Right cardiac atrium (tissue), 5 donors: ENCODE measurements at places on chromosomes 2 and 18. TPM values are rescaled to one million over a fixed set of nuclear protein-coding genes. Genes with fewer than 3 reads are reported as not detected.
A peak's percentile ranks its signal among the peaks of the same experiment; 100 is the strongest.

- no peak for DNase-seq
Observed at GRCh38 chr2:68968221-68968620, 6.2 kb upstream of the GKN1 start.

DNA sequence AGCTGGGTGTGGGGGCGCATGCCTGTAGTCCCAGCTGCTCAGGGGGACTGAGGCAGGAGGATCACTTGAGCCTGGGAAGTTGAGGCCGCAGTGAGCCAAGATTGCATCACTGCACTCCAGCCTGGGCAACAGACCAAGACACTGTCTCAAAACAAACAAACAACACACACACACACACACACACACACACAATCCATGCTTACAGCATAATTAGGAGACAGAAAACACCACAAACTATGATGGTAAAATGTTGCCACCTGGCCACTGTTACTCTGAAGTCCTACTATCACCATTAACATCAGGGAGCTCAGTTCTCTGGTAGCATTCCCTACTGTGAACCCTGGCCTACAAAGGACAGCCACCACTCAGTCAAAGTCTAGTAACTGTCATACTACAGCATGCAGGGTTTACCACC, 18.3 kb downstream of the DNPEP start:
- peak; percentile 62 for DNase-seq

DNA sequence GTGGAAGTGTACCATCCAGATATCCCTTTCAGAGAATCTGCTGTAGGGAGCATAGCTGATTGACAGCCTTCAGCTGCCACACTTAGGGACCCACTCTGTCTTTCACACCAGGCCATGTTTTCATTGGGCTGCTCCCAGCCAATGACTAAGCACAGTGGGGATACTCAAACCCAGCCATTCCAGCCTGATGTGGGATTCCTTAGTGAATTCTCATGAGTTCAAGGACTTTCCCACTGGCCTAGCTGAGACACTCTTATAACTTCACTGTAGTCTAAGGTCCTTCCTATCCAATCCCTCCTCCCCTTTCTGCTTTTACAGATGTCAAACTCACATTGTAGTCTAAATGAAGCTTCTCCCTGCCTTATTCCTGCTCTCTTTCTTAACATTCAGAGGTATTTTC, 201.2 kb downstream of the PIK3C3 start:
- DNase-seq, result no peak

DNA sequence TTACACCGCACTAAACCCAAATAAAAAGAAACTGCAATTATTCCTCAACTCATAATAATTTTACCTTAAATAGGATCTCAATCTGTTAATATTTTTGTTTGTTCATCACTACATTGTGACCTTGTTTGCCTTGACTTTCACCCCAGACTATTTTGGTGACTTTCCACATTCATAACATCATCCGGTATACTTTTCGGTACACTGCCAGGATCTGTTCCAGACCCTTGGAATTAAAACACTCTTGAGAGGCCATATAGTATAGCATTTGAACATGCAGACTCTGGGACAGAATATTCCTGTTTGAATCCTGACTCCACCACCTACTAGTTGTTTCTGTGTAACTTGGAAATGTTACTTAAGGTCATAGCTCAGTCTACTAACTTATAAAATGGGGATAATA, 577.4 kb downstream of the METTL4 start:
- no peak for DNase-seq

GRCh38 chr2:217877866-217878265, 124.9 kb downstream of the TNS1 start:
- DNase-seq, result no peak

GRCh38 chr2:45950606-45951005, 299.1 kb downstream of the PRKCE start:
- DNase-seq, result no peak

DNA sequence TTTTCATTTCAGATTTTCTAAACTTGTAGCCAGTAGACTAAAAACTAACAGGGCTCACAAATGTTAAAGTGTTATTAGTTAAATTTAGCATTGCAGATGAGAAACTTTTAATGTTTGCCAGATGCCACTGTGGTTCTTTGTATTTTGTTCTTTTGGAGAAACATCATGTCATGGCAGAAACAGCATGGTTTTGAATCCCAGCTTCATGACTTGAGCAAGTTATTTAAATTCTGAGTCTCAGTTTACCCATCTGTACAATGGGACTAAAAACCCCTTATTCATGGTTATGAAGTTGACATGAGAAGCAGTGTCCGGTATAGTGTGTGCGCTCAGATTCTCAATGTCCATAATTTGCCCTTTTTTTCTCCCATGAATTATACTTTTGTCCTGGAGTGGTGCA, 56.5 kb downstream of the MAPRE2 start:
- no peak for DNase-seq

- DNase-seq, result no peak
Observed at GRCh38 chr18:28153485-28154065, 23.4 kb downstream of the CDH2 start.

DNA sequence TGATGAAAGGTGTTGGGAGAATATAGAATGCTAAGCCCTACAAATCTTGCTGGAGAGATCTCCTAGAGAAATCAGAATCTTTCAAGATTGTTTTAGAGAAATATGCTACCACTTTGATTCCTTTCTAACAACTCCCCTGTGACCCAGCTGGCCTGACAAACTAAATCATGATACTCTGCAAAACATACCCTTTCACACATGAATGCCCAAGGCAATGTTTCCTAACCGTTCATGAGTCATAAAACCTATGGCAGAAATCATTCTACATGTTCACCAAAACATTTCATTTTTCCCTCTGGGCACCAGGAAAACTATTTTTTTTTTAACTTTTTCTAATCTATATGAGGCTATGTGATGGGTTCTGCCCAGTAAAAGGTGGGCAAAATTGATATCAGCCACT, 77.8 kb upstream of the SETBP1 start:
- DNase-seq, result no peak

DNA sequence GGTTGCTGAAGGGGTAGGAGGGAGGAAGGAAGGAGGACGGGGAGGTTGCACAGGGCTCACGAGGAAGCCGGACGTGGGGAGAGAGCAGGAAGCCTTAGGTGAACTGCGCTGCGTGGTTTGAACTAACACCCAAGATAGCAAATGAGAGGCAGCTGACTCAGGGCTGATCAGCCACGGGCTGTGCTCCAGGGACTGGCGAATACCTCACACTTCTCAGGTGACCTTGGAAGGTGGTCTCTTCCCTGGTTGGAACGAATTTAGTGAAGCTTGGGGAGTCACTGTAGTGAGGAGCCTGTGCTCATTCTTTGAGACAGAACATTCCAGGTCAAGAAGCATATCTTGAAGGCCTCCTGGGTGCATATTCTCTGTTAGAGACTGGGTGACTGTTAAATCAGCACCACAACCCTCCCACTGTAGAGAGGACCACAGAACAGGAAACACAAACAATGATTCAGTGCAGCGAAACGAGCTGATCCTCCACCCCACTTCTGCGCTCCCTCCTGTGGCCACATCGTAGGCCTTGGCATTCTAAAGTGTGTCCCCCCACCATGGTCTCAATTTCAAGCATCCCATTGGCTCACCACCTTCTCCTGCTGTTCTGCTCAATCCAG, 33.8 kb downstream of the TOGARAM2 start:
- peak; percentile 63 for DNase-seq

- no peak for DNase-seq
Observed at GRCh38 chr2:136363900-136364299, 246.0 kb upstream of the CXCR4 start.

GRCh38 chr2:163132850-163133249, 294.3 kb upstream of the KCNH7 start:
- DNase-seq, result no peak

- DNase-seq, result no peak
Observed at GRCh38 chr18:62370366-62370765, 45.3 kb downstream of the TNFRSF11A start.

DNA sequence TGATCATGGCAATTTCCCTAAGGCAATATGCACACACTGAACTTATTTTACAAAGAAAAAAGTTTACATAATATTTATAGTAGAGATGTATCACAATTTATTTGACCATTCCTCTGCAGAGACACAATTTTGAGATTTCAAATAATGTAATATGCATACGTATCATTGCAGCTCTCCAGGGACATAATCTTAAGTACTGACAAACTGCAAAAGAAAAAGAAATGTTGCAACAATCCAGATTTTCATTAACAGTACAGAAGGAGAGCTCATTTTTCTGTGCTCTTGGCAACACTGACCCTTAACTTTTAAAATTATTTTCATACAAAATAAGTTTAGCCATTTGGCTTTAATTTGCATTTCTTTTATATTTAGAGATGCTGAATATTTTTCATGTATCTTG, 710.2 kb upstream of the SLC39A10 start:
- no peak for DNase-seq

GRCh38 chr2:38060236-38061018, 15.5 kb downstream of the CYP1B1 start:
- no peak for DNase-seq

DNA sequence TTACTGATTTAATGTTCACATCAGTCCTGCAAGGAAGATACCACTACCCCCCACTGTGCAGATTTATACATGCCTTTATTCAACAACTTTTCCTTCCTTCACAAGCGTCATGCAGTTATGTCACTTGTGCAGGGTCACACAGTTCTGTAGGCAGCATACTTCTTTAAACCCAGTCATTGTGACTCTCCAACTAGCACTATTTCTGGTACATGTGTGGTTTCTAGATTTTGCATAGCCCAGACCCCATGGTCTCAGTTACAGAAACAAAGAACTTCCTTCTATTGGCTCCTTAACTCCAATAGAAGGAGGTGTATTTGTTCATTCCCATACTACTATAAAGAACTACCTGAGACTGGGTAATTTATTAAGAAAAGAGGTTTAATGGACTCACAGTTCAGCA, 333.1 kb downstream of the ZNF516 start:
- DNase-seq, result no peak

- DNase-seq, result no peak
Observed at GRCh38 chr18:70280007-70280925, 8.6 kb upstream of the SOCS6 start.

DNA sequence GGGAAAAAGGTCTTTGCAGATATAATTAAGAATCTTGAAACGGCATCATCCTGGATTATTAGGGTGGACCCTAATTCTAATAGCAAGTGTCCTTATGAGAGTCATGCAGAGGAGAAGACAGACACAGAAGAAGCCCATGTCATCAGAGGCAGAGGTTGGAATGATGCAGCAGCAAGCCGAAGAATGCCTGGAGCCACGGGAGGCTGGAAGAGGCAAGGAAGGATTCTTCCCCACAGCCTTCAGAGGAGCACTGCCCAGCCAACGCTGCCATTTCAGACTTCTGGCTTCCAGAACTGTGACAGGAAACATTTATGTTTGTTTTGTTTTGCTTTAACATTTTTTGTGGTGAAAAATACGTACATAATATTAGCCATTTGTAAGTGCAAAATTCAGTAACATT, 72.3 kb downstream of the MCFD2 start:
- DNase-seq, result no peak

DNA sequence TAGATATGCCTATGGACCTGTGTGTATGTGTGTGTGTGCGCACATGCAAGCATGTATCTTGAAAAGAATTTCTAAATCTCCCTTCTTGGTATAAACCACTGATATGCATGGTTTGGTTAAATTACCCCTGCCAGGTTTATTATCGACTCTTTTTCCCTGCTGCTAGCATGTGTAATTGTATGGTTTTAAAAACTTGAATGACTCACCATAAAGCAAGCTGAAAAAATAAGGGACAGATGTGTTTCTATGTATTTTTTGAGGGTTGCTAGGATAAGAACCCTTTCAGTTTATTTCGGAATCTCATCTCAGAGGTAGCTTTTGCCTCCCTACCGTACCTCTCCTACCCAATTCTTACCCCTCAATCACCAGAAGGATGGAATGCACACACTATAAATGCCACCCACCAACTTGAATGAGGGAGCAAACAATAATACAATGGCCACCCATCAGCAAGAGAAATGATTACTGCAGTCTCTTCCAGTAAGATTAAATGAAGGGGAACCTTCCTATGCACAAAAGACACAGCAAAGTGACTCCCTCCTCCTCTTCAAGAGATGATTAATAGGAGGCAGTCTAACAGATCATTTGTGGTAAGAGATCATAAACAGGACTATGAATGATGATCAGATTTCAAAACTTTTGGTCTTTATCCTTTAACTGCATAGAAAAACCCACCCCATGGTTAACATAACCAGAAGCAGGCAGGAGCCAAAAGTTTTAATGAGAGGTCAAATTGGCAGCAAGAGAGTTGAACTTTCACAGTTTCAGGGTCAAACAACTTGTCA, 357.2 kb downstream of the SATB2 start:
- no peak for DNase-seq

- DNase-seq, result no peak
Observed at GRCh38 chr2:85659324-85659981, 8.5 kb downstream of the SFTPB start.

DNA sequence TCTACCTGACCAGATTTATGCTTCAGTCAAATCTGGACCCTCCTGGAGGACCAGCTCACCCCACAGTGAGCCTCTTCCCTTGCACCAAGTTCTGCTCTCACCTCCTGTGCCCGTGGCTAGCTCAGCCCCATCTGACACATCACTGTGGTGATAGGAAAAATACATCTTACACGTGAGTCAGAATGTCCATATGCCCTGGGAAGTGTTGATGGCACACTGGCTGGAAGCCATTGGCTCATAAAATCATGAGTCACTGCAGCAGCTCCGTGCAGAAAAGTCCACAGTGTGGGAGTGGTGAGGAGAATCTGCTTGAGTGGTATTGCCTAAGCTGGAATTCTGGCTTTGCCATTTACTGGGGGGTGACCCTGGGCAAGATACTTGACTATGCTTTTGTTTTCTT, 42.6 kb upstream of the RAPGEF4 start:
- peak; percentile 77 for DNase-seq

DNA sequence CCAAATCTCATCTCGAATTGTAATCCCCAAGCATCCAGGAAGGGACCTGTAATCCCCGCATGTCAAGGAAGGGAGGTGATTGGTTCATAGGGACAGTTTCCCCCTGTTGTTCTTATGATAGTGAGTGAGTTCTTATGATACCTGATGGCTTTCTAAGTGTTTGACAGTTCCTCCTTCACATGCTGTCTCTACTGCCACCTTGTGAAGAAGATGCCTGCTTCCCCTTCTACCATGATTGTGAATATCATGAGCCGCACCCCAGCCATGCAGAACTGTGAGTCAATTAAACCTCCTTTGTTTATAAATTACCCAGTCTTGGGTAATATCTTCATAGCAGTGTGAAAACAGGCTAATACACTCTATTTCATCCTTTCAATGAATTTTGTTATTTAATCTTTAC, 446.7 kb downstream of the RNF144A start:
- DNase-seq, result no peak

Gene GAD1
- polyA plus RNA-seq, result 0.02 TPM

Gene GALNT14
- 0.25 TPM for polyA plus RNA-seq

Gene TIGD1
- 1.9 TPM for polyA plus RNA-seq

Gene SLC35F5
- 32.8 TPM for polyA plus RNA-seq

Gene XRCC5
- polyA plus RNA-seq, result 57.7 TPM

Gene SF3B1
- 166 TPM for polyA plus RNA-seq
